ENCODE measurements at places on chromosomes 3 and 15. TPM values are rescaled to one million over a fixed set of nuclear protein-coding genes. Genes with fewer than 3 reads are reported as not detected.
A peak's percentile ranks its signal among the peaks of the same experiment; 100 is the strongest.

DNA sequence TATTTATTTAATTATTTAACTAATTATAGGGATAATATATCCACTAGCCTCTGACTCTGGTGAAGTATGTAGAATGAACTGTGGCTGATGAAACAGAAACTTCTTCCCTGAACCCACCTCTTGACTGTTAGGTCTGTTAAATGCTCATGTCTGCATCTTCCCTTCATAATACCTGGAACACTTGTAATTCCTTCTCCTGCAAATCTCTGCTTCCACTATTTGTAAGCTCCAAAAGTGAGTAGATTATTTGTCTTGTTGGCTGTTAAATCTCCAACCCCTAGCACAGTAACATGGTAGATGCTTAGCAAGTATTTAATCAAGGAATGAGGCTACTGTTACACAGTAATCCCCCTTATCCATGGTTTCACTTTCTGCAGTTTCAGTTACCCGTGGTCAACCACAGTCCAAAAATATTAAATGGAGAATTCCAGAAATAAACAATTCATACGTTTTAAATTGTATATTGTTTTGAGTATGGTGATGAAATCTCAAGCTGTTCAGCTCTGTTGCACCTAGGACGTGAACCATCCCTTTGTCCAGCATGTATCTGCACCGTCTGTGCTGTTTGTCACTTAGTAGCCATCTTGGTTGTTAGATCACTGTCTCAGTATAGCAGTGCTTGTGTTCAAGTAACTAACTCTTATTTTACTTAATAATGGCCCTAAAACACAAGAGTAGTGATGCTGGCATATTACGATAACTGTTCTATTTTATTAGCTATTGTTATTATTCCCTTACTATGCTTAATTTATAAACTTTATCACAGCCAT, 5.7 kb downstream of the TTBK2 start:
- H3K27ac ChIP-seq: no peak overlapping the region
- DNase-seq: peak; percentile 5
- H3K27me3 ChIP-seq: no peaks in the 10 kb centered on the region
- H3K36me3 ChIP-seq: no peaks in the 10 kb centered on the region
- H3K4me3 ChIP-seq: no peak overlapping the region

DNA sequence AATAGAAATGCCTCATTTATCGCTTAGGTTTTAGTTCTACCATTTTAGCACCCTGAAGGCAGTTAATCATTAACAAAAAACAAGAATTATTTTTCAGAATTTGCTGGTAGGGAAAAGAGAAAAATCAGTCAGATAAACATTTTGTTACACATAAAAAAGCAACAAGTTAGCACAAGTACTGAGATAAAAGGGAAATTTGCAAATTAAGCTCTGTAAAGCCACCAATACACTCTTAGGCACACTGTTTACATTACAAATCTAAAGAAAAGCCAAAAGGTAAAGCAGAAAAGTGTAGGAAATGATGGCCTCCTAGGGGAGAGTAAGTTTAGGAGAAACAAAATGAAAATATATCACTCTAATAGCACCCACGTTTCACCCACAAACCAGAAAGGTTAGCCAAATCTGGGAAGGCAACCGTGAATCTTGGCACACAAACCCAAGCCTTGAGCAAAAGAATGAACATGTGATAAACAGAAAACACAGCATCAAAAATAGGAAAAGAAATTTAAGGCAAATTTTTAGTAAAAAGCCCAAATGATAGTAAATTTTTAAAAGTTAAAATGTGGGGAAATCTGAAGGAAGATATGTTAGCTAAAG, 1.6 kb upstream of the SATB1 start:
- H3K4me1 ChIP-seq: peaks cover 4% of the 10 kb centered on the region
- H3K36me3 ChIP-seq: no peaks in the 10 kb centered on the region
- DNase-seq: no peak

- no peaks in the 10 kb centered on the region for H3K27me3 ChIP-seq
- H3K27ac ChIP-seq: no peak overlapping the region
- H3K4me3 ChIP-seq: no peak overlapping the region
- DNase-seq: no peak
- H3K36me3 ChIP-seq: no peaks in the 10 kb centered on the region
Observed at GRCh38 chr15:85048430-85048829, 66.8 kb downstream of the PDE8A start.

DNA sequence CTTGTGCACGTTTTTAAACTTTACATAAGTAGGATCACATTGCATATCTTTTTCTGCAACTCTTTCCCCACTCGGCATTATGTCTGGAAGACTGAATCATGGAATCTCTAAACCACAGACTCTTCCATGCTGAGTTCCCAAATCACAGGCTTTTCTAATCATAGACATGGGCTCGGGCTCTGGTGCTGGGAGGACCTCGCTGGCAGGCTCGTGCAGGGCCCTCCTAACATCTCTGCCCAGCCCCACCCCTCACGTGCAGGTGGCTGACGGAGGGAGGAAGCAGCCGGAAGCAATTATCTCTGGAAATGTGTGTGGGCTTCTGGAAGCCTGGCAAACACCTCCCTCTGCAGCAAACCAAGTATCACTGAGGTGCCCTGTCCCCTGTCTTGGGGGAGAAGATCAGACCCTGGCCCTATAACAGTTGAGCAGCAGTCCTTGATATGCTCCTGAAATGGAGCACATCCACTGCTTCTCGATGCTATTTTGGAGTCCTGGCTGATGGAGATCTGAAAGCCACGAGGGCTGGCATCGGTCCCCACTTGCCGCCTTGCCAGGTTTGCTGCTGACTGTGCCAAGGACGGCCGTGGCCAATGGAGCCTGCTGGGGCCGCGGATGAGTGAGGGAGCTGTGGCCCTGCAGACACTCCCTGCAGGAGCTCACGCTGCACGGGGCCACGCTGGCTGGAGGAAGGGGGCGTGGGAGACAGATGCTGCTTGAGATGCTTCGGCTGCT, 4.4 kb upstream of the IQSEC1 start:
- H3K4me3 ChIP-seq: no peak overlapping the region
- H3K27ac ChIP-seq: no peak overlapping the region
- no peaks in the 10 kb centered on the region for H3K36me3 ChIP-seq
- H3K4me1 ChIP-seq: no peaks in the 10 kb centered on the region

DNA sequence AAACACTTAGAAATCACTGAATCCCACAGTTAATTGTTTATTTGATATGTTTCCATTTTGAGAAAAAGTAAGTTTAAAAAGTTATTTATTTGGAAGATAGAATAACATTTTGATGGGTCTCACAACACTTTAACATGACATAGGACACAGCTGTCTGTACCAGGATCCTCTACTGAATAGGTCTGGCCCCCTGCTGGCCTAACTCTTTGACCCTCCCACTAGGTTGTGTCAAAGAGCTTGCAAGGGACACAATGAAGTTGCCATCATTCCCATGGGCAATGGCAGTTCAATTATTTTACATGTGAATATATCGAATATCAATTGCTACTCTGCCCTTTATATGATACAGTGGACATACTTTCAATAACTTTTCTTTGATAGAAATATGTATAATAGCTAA, 138.9 kb downstream of the EPHA3 start:
- H3K27me3 ChIP-seq: no peaks in the 10 kb centered on the region
- no peak for DNase-seq
- no peak overlapping the region for H3K4me3 ChIP-seq
- H3K36me3 ChIP-seq: no peaks in the 10 kb centered on the region
- H3K27ac ChIP-seq: no peak overlapping the region
- H3K4me1 ChIP-seq: no peaks in the 10 kb centered on the region

GRCh38 chr3:178671377-178671776, 135.1 kb downstream of the KCNMB2 start:
- DNase-seq: no peak
- no peaks in the 10 kb centered on the region for H3K36me3 ChIP-seq
- H3K4me3 ChIP-seq: no peak overlapping the region

GRCh38 chr3:126082362-126083137, 1.4 kb downstream of the SLC41A3 start:
- no peak overlapping the region for H3K4me3 ChIP-seq
- H3K36me3 ChIP-seq: no peaks in the 10 kb centered on the region
- peaks cover 3% of the 10 kb centered on the region for H3K4me1 ChIP-seq
- no peak for DNase-seq

GRCh38 chr15:81166636-81167305, 29.9 kb upstream of the IL16 start:
- no peaks in the 10 kb centered on the region for H3K4me1 ChIP-seq
- H3K27me3 ChIP-seq: peaks cover 6% of the 10 kb centered on the region
- H3K4me3 ChIP-seq: no peak overlapping the region
- no peak overlapping the region for H3K27ac ChIP-seq
- no peak for DNase-seq

- no peaks in the 10 kb centered on the region for H3K36me3 ChIP-seq
- no peaks in the 10 kb centered on the region for H3K27me3 ChIP-seq
Observed at GRCh38 chr3:154851644-154852043, 228.5 kb upstream of the MME start.

DNA sequence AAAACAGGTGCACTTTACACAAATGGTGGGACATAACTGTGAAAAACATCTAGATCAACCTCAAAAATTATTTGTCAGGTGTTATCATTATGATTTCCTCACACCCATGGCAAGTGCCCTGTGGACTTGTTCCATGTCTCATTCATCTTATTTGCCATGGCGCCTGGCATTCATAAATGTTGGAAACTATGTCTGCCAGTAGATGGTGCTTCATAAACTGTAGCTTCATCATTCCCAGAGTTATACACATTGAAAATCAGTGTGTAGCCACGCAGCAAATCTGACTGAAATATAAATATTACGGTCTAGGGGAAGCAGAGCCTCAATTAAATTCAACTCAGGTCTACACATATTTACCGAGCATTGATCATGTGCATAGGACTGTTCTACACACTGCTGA, 90.7 kb downstream of the IMPG2 start:
- no peak for DNase-seq
- H3K4me1 ChIP-seq: no peaks in the 10 kb centered on the region
- H3K27ac ChIP-seq: no peak overlapping the region

C3orf85 gene
- polyA plus RNA-seq: 95.5 TPM

PDZRN3 gene
- polyA plus RNA-seq: 40.7 TPM

RPL22L1 gene
- 94.4 TPM for polyA plus RNA-seq

TAGLN3 gene
- polyA plus RNA-seq: 20.2 TPM

NTRK3 gene
- 3.1 TPM for polyA plus RNA-seq
